ENCODE measurements at places on chromosomes 11 and 22.

GRCh38 chr11:74581954-74582547, 10.3 kb upstream of the POLD3 start:
- DNase-seq, result no peak

DNA sequence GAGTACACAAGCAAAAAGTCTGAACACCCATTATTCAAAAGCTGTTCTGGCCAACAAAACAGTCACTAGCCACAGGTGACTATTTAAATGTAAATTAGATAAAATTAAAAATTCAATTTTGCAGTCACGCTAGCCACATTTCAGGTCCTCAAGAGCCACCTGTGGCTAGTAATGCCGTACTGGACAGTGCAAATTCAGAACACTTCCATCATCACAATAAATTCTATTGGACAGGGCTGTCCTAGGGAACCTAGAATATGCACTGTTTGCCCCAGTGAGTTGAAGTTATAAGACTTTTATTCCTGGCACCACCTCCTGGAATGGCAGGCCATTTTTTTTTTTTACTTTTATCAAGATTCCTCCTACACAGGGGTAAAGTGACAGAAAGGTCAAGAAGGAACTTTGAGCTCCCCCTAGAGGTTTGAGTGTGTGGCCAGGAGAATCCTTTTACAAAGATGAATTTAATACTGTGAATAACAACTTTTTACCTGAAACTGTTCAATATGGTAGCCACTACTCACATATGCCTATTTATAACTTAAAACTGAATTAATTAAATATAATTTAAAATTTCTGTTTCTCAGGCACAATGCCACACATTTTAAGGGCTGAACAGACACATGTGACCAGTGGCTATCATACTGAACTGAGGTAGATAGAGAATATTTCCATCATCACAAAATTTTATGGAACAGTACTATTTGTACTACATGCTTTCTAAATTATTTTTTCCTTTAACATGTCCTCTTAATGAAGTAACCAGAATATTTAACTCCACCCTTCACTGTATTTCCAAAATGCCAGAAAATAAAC, 6.5 kb downstream of the MSANTD2 start:
- peak; percentile 87 for DNase-seq

DNA sequence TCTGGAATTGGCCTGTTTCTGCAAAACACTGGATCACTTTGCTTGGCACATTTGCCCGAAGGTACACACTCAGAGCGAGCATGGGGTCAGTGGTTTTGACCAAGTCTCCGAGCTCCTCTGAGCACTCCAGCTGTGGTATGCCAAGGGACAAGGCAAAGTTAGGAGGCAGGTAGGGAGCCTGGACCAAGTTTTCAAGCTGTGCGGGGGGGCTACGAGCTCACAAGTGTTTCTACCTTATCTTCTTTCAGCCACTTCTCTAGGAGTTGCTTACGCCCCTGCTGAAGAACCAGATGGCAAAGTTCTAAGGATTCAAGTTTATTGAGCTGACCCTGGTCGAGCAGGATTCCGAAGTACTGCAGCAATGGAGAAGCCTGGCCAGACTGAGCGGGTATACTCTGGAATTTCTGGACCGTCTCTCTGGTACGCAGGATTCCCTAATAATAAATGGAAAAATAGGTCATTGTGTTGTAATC, 54.7 kb upstream of the SLC25A1 start:
- DNase-seq, result no peak

- no peak for DNase-seq
Observed at GRCh38 chr22:42673898-42674401, 24.8 kb upstream of the CYB5R3 start.

GRCh38 chr11:12840871-12841660, 166.8 kb downstream of the TEAD1 start:
- peak; percentile 57 for DNase-seq

DNA sequence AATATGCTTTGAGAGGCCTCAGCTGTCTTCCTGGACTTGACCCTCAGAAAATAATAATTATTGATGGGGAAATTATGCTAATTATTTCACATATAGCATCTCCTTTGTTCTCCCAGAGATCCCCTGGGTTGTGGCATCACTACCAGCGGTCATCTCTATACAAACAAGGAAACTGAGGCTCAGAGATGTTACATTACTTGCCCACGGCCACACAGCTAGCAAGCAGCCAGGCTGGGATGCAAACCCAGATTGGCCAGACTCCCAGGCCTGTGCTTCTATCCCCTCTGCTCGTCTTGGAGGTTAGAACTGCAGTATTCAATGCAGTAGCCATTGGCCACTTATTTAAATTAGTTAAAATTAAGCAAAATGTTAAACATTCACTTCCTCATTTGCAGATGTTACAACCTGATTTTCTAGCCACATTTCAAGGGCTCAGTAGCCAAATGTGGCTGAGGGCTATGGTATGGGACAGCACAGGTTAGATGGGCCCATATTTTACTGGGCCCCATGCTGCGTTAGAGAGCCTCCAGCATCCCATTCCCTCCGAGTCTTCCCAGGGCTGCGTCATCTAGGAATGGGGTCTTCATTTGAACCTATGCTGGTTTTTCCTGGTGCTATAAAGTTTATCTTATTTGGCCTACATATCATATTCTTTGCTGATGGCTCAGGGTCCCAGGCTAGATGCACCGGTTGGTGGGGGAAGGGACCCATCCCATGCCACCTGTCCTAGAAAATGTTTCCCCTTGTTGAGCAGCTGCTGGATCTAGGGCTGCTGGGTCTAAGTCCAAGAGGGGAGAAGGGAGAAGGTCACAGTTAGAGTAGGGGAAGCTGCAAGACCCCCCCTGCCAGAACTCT, 2.2 kb downstream of the SLC35C1 start:
- DNase-seq, result no peak

GRCh38 chr22:20647586-20648305, 126.2 kb upstream of the SERPIND1 start:
- DNase-seq, result no peak

- no peak for DNase-seq
Observed at GRCh38 chr11:107669191-107669740, 42.6 kb downstream of the SLN start.

GRCh38 chr11:59216641-59217564, 4.2 kb upstream of the MPEG1 start:
- DNase-seq, result peak; percentile 53

GRCh38 chr11:94134651-94135512, 6.2 kb downstream of the PANX1 start:
- no peak for DNase-seq

DNA sequence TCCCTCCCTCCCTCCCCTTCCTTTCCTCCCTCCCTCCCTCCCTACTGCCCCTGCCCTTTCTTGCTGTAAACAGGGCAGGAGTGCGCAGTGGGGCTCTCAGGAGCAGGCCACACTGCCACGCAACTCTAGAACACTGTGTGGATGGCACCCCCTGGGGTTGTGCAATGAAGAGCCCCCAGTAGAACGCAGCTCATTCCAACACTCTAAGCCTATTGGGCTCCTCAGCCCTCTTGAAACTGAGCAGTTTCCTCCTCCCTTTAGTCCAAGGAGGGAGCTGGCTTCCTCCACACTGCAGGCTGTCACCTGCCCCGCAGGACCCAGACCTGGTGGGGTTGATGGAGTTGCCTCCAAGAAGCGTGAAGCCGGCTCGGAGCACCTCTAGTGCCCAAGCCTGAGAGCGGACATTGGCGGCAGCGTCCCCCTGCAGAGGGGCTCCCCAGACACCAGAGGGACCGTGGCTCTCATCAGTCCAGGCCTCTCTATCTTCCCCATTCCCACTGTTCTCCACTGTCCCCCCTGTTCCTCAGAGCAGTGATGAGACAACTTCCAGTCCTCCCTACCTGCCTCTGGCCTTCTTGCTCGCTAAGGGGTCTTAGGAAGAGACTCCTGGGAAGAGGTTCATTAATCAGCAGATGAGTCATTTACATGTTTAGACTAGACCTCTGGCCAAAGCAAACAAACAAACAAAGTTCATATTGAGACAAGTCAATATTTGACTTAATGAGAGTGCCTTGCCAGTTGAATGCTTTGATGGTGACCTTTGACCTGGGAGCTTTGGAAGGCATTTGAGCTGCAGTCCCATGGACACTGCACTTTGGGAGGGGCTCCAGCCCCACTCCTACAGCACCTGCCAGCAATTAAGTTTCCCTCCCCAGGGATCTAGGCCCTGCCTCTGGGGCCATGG, 64.0 kb downstream of the RPUSD4 start:
- peak; percentile 45 for DNase-seq

DNA sequence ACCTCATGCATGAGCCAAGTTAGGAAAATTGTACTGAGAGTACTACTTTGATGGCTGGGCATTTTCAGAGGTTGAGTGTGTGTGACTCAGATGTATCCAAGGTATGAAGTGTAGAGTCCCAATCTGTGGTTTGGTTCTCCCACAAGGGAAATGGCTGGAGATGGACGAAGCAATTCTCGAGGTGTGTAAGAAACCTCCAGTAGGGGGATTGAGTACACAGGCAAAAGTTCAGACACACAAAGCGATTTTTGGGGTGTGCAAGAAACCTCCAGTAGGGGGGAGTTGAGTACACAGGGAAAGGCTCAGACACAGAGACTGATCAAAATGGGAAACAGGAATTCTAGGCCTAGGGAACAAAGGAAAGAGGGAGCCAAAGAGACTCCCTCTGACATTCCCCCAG, 1536.3 kb downstream of the FAM181B start:
- DNase-seq, result no peak

- DNase-seq, result no peak
Observed at GRCh38 chr11:73233211-73233610, 15.1 kb downstream of the P2RY2 start.

DNA sequence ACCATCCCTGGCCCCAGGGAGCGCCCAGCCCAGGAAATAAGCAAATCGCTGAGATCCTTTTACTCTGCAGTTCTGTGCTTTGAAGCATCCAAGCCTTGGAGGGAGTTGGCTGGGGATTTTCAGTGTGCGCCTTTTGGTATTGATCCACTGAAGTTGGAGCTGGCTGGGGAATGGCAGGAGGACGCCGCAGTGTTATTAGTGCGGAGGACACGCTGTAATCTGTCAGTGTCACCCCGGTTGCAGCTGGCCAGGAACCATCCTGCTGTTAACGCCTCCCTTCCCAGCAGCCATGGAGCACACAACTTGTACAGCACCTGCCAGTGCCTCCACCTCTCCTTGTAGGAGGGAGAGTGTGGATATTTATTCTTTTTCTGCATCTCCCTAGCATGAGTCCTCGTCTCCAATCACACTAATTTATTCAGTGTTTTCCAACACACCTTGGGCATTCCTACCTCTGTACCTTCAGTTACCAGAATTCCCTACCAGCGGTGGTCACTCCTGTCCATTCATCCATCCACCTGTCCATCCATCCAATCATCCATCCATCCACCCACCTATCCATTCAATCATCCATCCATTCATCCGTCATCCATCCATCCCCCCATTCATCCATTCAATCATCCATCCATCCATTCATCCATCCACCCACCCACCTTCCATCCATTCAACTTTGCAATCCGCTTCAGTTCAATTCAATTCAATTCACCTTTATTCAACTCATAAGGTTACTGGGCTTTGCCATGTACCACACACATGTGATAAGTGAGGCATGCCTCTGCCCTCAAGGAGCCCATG, 21.9 kb upstream of the EIF3D start:
- DNase-seq, result no peak

- no peak for DNase-seq
Observed at GRCh38 chr11:117752071-117752470, 44.9 kb downstream of the DSCAML1 start.

- DNase-seq, result no peak
Observed at GRCh38 chr11:95711162-95711944, 78.2 kb downstream of the FAM76B start.

GRCh38 chr22:27673839-27674238, 127.7 kb downstream of the MN1 start:
- DNase-seq, result no peak

DNA sequence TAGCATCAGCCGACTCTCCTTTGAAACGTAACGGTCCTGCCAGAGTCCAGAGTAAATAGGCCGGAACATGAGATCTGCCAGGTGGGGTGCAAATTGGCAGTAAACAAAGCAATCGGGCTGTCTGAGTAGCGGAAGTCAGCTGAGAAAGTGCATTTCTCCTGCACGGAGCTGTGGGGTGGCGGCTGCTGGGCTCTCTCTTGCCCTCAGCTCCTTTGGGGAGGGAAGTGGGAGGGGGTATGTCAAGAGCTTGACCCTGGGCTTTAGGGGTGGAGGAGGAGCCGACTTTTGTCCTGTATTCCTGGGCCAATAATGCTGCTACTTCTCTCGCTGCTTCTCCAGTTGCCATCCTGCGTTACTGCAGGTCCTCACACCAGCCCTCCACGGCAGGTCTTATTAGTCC, 11.6 kb downstream of the GRIK4 start:
- no peak for DNase-seq

GRCh38 chr11:45580399-45580798, 85.0 kb downstream of the CHST1 start:
- DNase-seq, result peak; percentile 48

GRCh38 chr11:65651589-65652510, 10.9 kb downstream of the RELA start:
- peak; percentile 98 for DNase-seq

DNA sequence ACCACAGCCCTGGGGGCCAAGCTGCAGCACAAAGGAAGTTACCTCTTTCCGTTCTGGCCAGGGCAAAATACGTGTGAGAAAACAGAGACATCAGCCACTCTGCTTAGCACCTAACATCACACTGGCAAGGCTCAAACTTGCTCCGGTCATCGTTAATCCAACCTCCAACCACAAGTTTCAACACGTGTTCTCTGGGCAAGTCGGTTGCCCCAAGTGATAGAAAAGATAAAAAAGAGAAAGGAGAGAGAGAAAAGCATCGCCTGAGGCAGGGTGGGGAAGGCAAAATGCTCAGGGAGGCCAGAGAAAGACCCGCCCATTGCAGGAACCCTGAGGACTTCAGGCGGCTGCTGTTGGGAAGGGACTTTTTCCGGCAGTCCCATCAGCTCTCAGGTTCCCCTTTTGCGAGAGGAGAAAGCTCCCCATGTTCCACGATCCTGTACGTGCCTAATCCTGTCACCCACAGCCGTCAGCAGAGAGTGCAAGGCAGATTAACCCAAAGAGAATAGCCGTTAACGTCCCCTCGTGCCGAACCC, 18.5 kb upstream of the B4GALNT4 start:
- no peak for DNase-seq

- no peak for DNase-seq
Observed at GRCh38 chr11:57356268-57356667, 18.1 kb downstream of the P2RX3 start.

All from HT-29 (cell line).